A549 treated with CORT108297 at 1 μM for 4 hours (cell line): ENCODE measurements at places on chromosomes 7 and 10. TPM values are rescaled to one million over a fixed set of nuclear protein-coding genes. Genes with fewer than 3 reads are reported as not detected.

Gene PNLIP
- not detected in 5 replicates for total RNA-seq

Gene WNT8B
- 0.03 to 0.07 TPM (median 0.04 TPM) in 3 of 5 replicates, not detected in the others for total RNA-seq

Gene MYOZ1
- not detected in 5 replicates for total RNA-seq

Gene HYAL4
- total RNA-seq = not detected in 5 replicates

Gene IL6
- 0.59 to 4.5 TPM (median 2.5 TPM) in 5 replicates for total RNA-seq

Gene PRKCQ
- 4.0 to 4.8 TPM (median 4.2 TPM) in 5 replicates for total RNA-seq

Gene CCDC172
- not detected in 5 replicates for total RNA-seq

Gene GCK
- not detected in 5 replicates for total RNA-seq

Gene ADCYAP1R1
- 0.06 to 0.09 TPM (median 0.06 TPM) in 4 of 5 replicates, not detected in the other for total RNA-seq

Gene GPR37
- 0.36 to 0.68 TPM (median 0.47 TPM) in 5 replicates for total RNA-seq

Gene MBL2
- not detected in 5 replicates for total RNA-seq
